ENCODE measurements at places on chromosomes 5 and 9.

DNA sequence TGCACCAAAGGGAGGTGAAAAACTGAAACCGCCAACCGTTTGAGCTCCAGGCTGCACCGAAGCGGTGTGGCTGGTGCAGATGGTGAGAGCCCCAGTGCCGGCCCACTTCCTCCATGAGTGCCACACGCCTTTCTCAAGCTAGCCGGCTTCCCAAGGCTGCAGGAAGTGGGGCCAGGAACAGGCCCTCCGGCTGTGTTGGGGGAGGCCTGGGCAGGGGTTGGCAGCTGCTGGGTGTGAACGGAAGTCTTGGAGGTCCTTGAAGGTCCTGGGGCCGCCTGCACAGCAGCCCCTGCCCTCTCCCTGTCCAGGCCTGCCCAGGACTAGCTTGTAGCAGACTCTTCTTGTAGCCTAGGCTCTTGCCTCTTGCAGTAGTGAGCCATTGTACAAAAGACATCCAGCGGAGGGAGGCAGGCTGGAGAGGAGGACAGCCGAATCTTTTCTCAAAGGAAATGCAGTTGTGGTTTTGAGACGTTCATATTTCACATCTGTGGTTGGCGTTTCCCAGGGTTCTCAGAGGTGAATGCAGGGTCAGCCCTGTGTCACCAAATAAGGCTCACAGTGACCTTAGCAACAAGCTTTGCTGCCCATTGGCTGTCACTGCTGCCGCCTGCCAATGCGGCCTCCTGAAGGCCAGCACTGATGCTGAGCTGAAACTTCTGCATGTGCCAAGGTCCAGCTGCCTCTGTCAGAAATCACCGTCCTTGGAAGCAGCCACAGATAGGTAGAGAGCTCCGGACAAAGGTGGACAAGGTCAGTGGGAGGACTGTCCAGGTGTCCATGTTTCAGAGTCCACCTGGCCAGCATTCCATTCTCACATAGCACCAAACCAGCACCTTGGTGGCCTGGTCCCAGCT is 23.9 kb downstream of the IRF1 start:
- DNase-seq, result no peak

DNA sequence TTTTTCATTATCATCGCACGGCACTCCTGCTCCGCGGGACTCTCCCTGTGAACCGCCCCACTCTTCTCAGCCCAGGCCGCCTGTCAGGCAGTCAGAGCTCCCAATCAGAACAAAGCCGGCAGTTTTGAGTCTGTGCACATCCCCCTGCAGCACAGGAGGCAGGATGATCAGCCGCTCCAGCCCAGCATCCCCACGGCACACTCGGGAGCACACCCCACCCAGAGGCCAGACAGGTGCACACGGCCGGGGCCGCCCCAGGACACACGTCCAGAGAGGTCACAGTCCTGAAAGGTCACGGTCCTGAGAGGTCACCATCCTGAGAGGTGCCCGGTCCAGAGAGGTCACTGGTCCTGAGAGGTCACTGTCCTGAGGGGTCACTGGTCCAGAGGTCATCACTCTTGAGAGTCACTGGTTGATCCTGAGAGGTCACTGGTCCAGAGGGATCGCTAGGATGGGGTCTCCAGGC is 8.4 kb downstream of the TPPP start:
- DNase-seq, result no peak

GRCh38 chr5:50711280-50711679 is 44.8 kb downstream of the PARP8 start:
- no peak for DNase-seq

DNA sequence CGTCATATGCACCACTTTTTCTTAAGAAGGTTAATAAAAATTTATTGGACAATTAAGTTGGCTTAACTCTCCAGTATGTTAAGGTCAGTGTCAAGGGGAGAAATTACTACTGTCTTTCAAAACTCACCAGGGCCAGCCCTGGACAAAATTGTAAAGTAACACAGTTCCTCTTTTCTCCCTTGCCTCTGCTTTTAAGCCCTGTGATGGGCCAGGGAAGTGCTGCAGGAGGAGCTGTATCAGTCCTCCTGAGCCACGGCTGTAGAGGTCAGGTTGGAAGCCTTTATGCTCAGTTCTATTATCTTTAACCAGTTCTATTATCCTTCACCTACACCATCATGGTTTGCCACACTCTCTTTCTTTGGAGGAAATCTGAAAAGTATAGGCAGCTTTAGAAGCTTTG is 11.5 kb upstream of the PPP2R2B start:
- DNase-seq, result no peak

GRCh38 chr9:134358662-134359319 is 32.5 kb downstream of the RXRA start:
- no peak for DNase-seq

- peak; percentile 43 for DNase-seq
Observed at GRCh38 chr5:9776525-9776924, 146.4 kb upstream of the TAS2R1 start.

DNA sequence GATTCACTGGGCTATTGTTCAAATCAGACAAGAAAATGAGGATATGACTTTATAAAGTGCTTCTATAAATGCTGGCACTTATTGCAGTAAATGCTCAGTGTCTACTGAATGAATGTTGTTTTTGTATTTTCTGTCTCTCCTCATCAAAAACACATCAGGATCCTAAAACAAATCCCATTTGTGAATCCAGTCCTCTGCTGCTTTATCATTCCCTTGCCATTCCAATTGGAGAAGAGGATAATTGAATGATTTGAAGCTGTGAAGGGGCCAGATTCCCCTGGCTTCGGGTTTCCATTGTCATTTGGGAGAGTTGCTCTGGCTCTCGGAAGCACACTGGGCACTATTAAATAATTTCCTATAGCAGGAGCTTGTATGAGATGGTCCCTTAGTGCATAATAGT is 666.8 kb downstream of the ACTL7B start:
- DNase-seq, result no peak

GRCh38 chr5:109723606-109724005 is 33.9 kb downstream of the MAN2A1 start:
- DNase-seq, result no peak
